Naive B cell (primary cell): ENCODE measurements at places on chromosomes 3 and 15.

GRCh38 chr15:52415628-52416027 lies 113.1 kb downstream of the MYO5A start:
- no peak for DNase-seq

- no peak for DNase-seq
These were observed 150.6 kb downstream of the KCNMB2 start for GRCh38 chr3:178686826-178687225.

- DNase-seq: no peak
These were observed 720.9 kb downstream of the DIPK2A start for GRCh38 chr3:144692488-144692887.

DNA sequence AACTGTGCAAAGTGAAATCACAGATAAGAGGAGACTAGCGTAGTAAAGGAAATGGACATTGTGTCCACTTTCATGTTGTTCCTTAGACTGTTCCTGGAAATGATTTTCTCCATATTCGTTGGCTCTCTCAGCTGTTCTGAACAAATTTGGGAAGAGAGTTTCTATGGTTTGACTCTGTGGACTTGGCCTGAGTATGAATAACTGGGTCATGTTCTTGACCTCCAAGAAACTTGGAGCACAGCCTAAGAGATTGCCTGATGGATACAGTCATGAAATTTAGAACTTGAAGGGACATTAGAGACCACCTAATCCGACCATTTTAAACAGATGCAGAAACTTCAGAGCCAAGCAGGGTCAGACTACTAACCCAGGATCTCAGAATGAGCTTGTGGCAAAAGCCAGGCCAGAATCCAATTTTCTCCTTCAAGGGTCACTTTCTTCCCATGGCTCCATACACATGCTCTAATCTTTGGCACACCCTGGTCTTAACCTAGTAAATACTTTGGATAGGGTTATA lies 430.4 kb downstream of the RBMS3 start:
- DNase-seq: no peak

- DNase-seq: no peak
These were observed 127.7 kb downstream of the NUP210 start for GRCh38 chr3:13292375-13292774.
